Stimulated activated CD4-positive, alpha-beta T cell treated with anti-CD3 and anti-CD28 coated beads, TNF-alpha, amount 100 ng/mL, for 4 hours (primary cell): ENCODE measurements at places on chromosomes 1 and 21.

DNA sequence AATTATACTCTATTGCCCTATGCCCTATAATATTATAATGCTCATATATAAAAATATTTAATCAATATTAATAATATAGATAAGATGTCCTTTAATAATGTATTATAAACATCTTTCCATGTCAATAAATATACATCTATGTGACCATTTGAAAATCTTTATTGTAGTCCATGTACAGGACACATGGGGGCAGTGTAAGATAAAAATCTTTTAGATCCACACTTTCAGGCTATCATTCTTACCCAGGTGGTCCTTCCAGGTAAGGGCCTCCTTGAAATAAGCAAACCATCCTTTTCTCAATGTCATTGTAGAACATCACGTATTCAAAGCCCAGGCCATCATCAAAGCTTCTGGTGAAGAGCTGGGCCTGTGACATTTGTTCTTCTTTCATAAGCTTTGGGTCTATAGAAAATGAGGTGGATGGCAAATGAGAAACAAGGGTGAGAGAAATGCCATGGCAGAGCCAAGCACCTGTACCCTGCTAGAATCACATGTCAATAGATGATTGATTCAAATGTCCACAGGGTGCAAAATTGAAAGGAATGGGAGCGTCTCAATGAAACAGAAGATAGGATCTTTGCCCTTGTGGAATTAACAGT, 20.2 kb downstream of the THEM4 start:
- DNase-seq = no peak

- no peak for DNase-seq
These were observed 25.6 kb upstream of the JUN start for GRCh38 chr1:58809325-58810010.

DNA sequence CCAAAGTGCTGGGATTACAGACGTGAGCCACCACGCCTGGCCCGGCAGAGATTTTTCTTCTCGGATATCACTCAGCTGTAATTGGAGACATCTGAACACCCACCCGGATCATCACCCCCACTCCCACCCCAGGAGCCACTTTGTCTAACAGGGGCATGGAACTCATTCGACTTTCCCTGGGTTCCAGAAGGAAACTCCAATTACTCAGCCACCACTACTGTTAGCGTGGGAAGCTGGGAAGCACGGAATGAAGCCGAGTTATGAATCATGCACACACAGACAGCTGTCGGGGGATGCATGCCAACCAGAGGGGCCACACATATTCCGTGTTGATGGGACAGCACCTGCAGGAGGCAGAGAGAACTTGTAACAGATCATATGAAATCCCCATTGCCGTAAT, 85.2 kb downstream of the HLCS start:
- no peak for DNase-seq

DNA sequence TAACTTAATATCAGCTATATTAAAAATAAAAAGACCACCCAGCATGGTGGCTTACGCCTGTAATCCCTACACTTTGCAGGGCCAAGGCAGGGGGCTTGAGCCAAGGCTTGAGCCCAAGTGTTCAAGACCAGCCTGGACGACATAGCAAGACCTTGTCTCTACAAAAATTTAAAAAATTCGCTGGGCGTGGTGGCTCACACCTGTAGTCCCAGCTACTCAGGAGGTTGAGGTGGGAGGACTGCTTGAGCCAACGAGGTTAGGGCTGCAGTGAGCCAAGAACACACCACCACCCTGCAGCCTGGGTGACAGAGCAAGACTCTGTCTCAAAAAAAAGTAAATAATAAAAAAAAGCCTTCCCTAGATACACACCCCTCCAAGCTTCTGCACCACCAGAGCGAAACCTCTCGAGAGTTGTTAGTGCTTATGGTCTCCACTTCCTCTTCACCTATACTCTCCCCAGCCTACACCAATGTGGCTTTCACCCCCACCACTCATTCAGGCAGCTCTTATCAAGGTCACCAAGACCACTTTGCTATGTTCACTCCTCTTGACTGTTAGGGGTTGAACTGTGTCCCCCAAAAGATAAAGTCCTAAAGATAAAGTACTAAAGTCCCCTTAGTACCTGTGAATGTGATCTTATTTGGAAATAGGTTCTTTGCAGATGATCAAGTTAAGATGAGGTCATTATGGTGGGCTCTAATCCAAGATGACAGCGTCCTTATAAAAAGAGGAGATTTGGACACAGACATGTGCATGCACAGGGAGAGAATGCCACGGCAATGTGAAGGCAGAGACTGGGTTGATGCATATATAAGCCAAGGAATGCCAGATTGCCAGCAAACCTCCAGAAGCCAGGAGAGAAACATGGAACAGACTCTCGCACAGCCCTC, 6.8 kb upstream of the PPP1R15B start:
- DNase-seq = no peak

DNA sequence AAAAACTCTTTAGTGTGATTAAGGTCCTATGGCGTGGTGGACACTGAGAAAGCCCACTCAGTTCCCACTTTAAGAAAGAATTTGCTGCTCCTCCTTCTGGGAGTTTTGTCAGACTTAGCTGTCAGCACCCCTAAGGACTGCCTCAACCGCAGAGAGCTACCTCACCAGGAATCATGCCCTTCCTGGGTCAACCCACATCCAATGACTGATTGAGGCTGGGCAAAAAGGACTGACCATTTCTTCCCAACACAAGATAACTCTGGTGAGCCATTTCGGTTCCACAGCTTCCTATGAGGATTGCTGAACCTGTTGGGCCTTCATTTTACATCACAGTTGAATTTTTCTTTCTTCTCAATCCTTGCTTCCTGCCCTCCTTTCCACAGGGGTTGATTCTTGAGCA, 197.9 kb downstream of the NCAM2 start:
- no peak for DNase-seq

DNA sequence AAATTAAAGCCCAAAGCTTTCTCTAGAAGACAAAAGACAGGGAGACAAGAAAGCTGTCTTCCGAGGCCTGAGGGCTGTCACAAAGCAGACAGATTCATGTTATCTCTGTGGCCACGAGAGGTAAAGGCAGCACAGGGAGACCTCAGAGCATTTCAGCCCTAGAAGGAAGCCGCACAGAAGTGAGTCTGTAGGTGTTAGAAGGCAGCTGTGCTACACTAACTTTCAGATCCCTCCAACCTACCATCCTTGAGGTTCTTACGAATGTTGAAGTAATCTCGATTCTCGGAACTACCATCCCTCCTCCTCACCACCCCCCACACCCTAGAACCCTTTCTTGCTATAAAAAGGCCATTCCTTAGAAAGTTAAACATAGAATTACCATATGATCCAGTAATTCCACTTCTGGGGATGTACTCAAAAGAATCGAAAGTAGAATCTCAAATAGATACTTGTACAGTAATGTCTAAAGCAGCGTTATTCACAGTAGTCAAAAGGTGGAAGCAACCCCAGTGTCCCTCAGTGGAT, 21.5 kb upstream of the LYST start:
- DNase-seq = peak; percentile 34

- no peak for DNase-seq
These were observed 789.0 kb downstream of the PLA2G4A start for GRCh38 chr1:187617776-187618175.

GRCh38 chr1:110346690-110347089, 7.5 kb downstream of the RBM15 start:
- no peak for DNase-seq

DNA sequence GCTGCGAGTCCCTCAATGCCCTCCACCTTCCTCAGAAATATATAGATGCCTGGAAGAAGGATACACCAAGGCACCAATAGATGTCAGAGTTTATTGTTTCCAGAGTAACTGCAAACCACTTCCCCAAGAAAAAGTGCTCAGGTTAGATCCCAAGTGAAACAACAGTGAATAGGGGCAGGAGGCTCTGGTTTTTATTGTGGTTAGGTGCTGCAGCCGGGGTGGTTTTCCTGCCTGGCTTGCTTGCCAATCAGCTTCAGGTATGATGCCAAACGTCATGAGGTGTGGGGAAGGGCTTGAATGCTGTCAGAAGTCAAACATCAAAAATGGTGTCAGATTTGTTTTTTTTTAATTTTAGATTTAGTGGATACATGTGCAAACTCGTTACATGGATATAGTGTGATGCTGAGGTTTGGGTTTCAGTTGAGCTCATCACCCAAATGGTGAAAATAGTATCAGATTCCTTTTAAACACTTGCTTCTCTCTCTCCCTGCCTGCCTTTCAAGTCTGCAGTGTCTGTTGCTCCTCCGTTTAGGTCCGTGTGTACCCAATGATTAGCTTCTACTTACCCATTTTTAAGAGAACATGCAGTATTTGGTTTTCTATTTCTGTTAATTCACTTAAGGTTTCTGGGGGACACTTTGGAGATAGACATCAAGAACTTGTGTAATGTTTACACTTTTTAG, 1317.0 kb downstream of the MRPL39 start:
- no peak for DNase-seq

GRCh38 chr1:83889707-83890106, 109.2 kb downstream of the TTLL7 start:
- DNase-seq = no peak

GRCh38 chr1:99595441-99595840, 50.5 kb upstream of the PALMD start:
- DNase-seq = no peak

- DNase-seq = no peak
These were observed 245.1 kb downstream of the LBR start for GRCh38 chr1:225182716-225183115.

DNA sequence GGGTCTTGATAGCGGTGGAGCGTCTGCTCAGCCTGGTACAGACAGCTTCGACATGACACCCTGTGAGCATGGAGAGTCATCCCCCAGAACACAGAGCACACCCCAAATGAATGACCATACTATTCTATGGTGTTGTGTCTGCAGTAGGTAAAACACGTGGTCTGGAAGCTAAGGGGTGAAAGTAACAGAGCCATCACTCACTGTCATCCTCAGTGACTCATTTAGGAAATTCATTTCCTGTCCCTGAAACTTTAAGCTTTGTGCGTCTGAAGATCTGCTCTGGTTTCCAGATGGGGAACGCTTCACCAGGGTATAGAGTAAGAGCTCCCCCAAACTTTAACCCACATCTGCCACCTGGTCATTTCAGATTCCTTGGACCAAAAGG, 94.8 kb upstream of the DISP3 start:
- no peak for DNase-seq

GRCh38 chr21:28074676-28075075, 918.0 kb downstream of the LTN1 start:
- no peak for DNase-seq

GRCh38 chr1:8873506-8874229, 4.8 kb downstream of the ENO1 start:
- peak; percentile 83 for DNase-seq

DNA sequence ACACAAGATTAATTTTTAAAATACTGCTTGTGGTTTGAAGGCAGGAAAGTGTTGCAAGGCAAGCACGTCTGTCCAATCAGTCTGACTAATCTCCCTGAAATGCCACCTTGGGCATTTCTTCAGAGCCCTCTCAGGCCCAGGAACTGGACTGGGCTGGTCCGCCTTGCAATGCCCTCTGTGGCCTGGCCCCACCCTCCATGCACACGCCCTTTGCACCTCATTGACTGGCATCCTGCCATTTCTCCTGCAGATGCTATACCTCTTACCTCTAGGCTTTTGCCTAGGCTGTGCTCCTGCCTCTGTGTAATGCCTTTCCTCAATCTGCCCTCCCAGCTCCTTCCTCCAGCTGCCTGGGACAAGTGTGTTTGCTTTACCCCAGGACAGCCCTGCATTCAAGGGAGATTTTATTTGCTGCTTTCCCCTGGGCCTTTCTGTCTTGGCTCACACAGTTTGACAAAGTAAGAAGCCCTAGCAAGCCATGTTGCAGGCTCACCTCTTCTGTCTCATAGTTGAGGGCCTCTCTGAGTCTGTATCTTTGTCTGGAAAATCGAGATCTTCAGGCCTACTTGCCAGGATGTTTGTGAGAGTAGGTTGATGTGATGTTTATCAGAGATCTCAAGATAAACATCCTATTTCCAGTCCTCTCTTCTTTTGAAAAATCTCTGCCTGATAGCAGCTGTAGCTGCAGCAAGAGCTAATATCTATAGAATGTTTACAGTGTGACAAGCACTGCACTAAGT, 149.2 kb upstream of the JUN start:
- DNase-seq = no peak

- DNase-seq = no peak
These were observed 832.7 kb downstream of the BRINP3 start for GRCh38 chr1:189644970-189645369.

DNA sequence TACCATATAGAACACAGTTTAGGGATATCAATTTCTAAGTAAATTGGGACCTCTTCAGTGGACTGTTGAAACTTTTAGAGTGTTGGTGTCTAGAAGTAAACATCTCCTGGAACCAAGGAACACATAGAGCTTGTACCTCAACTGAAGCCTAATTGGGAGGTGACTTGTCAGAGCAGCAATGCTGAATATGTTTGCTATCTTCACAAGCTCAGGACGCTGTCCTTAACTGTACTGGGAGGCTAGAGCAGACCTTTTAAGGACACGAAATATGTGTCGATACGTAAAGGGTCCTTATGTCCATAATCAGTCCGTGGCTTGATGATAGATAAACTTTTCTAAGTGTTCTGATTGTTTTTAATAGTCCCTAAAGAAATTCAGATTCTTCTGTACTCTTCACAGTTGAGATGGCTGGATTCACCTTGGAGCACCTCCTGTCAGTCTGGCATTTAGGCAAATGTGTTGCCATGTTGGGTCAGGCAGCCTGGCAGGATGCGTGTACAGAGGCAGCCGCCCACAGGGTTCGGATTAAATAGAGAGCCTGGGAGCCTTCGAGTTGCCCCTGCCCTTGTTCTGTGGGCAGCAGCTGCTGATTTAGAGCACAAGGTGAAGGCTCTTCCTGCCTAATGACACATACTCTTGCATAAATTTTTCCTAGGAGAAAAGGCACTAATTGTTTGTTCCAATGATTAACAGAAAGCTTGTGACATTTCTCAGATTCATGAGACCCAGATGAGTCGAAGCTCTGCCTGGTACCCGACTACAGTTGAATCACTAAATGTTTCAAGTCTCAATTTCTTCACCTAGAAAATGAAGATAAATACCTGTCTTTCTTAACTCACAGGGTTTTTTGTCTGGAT, 3.6 kb downstream of the ACTN2 start:
- no peak for DNase-seq

GRCh38 chr1:246058466-246058865, 448.6 kb downstream of the SMYD3 start:
- no peak for DNase-seq

GRCh38 chr1:18760156-18760555, 99.3 kb downstream of the TAS1R2 start:
- no peak for DNase-seq
